ENCODE measurements at places on chromosomes 11 and 22. TPM values are rescaled to one million over a fixed set of nuclear protein-coding genes. Genes with fewer than 3 reads are reported as not detected.

DNA sequence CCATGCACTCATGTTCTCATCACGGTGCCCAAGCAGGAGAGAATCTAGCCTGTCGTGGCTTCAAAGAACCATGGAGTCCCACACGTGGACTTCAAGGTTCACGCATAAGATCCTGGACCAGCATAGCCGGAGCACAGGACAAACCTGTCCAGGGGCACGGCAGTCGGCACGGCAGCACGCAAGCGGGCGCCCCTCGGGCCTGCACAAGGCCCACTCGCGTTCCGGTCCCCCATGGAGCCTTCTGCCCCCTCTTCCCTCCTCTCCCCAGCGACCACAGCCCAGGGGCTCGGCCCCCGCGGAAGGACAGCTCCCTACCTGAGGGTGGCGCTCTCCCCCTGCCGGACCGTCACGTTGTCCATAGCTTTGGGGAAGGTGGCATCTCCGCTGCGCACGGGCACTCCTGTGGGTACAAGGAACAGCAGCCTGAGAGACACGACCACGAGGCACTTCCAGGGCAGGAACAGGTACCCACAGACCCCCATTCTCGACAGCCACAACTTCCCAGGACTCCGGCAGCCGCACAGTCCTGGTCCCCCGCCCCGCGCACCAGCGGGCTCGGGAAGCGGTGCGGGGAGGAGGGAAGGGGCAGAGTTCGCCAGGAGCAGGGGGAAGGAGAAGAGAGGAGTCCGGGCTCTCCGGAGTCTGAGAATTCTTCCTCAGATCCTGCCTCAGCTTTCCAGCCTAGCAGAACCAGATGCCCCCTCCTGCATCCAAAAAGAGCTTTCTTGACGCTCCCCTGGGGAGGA is 589.5 kb downstream of the OPCML start:
- DNase-seq = no peak

DNA sequence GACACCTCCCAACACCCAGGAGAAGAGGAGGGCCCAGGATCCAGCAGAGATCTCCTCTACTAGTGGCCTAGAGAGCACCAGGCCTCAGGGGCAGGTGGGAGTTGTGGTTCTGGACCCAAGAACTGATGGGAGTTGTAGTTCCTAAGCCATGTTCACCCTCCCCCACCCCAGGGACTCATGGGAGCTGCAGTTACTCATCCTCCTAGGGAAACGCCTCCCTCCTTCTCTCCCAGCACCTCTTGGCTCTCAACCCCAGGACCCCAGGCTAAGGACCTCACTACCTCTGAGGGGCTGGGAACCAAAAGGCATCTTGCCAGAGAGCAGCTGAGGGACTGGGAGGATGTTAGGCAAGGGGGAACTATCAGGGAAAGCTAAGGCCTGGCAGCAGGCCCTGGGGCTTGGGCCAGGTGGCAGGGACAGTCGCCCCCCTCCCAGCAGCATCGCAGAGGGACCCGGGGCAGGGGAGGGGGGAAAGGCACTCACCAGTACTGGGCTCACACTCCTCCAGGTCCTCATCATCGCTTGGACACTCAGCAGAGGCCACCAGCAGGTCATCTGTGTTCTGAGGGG is 28.9 kb downstream of the SLC22A12 start:
- peak; percentile 78 for DNase-seq

- no peak for DNase-seq
Observed at GRCh38 chr11:48125866-48126265, 90.7 kb upstream of the OR4B1 start.

OR10W1 gene
- not detected for polyA plus RNA-seq
